Thoracic aorta (tissue), 2 donors: ENCODE measurements at places on chromosomes 7 and 10.

DNA sequence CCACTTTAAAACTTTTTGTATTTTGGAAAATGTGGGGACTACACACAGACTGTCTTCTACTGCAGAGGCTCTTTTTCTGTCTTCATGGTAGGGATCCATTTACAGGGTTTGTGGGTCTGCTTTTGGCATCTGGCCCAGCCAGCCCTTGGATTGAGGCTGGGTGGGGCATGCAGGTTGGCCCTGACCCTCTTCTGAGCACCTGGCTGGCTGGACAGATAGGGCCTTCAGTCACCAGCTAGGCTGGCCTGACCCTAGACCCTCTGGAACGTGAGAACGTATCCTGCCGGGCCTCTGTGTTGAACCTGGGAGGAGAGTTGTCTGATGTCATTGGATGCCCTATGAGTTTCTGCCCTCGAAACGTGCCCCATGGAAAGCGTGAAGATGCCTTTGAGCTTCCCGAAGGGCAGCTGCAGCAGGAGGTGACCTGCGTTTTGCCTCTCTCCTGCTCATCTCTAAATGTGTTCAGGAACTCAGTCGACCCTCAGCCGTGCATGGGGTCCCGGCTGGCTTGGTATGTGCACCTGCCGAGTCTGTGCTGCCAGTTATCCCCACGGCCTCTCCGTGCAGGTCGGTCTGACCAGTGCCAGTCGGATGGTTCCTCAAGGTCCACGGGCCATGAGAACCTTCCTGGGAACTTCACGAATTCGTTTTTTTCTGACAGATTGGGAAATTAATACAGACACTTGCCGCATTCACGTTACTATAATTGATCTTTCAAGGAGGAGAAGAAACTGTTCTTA is 74.9 kb downstream of the MGMT start:
- DNase-seq = no peak

- no peak for DNase-seq
These were observed 194.8 kb upstream of the ZNF32 start for GRCh38 chr10:43843321-43844101.

DNA sequence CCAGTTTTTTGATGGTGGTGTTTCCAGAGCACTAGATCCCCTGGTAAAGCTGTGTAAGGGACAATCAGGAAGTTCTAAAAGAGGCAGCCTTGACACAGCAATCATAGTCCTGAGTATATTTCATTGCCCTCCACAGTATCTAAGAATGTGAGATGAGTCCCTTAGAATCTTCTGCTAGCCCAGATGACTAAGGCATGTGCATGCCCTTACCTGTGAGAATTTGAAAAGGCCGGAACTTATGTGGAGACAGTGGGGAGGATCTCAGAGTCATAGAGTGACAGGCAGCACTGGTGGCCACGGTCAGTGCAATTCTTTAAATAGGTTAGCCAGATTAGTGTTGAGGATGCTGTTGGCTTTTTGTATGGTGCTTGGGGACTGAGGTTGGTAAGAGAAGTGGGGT is 361.4 kb upstream of the VSTM2A start:
- DNase-seq = no peak

- DNase-seq = no peak
These were observed 290.1 kb downstream of the NEBL start for GRCh38 chr10:20606985-20607384.

- no peak for DNase-seq
These were observed 5.2 kb downstream of the CSTF2T start for GRCh38 chr10:51694086-51694768.
